CD8-positive, alpha-beta memory T cell (primary cell): ENCODE measurements at places on chromosomes 5 and 9.

DNA sequence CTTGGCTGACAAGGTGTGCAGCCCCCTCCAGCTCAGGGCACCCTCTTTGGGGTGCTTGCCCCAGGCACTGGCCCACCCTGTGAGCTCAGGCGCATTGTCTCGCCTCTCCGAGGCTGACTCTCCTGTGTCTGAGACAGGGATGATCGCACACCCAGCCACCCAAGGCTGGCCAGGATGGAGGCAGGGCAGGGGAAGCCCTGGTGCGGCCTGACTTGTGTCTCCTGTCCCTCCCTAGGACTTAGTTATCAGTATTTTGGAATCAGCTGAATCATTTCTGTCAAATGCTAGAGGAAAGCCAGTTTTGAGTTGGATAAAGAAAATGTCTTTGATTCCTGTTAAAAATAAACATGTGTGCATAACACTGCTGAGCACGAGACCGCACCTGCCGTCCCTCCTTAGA lies 2.5 kb upstream of the DBH start:
- DNase-seq: no peak

GRCh38 chr5:179805529-179806249 lies 977 bp downstream of the MGAT4B start:
- DNase-seq: no peak

GRCh38 chr5:123124859-123125595 lies 36.0 kb downstream of the PRDM6 start:
- DNase-seq: no peak

DNA sequence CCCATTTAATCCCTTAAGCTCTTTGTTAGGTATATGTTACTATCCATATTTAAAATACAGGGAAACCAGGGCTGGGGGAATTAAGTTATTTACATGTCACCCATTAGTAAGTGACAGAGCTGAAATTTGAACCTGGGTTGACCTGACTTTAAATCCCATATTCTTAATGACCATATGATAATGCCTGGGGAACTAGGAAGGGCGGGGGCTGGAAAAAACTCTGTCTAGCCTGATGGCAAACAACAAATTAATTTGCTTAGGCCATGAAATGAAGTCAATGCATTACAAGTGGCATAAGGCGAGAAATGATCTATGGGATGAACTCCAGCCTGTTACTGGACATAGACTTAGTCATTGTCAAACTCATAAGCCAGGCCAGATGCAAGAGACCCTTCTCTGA lies 325.7 kb upstream of the WWC1 start:
- no peak for DNase-seq

DNA sequence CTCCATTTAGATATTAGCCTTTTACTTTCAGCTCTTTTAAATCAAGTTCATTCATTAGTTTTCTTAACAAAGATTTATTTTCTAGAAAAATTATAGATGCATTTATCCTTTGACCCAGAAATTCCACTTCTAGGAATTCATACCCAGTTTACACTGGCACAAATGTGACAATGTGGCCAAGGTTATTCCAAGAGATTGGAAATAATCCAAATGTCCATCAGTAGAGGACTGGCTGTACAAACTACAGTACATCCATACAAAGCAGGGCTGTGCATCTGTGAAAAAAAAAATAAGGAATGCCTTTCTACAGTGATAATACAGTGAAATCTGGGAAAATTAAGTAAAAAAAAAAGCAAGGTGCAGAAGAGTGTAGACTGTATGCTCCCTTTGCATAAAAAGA lies 149.2 kb downstream of the GABBR2 start:
- DNase-seq: no peak

- no peak for DNase-seq
Measured at GRCh38 chr5:141963701-141964100, 5.2 kb upstream of the RNF14 start.

- no peak for DNase-seq
Measured at GRCh38 chr9:34332076-34332964, 3.0 kb downstream of the NUDT2 start.

DNA sequence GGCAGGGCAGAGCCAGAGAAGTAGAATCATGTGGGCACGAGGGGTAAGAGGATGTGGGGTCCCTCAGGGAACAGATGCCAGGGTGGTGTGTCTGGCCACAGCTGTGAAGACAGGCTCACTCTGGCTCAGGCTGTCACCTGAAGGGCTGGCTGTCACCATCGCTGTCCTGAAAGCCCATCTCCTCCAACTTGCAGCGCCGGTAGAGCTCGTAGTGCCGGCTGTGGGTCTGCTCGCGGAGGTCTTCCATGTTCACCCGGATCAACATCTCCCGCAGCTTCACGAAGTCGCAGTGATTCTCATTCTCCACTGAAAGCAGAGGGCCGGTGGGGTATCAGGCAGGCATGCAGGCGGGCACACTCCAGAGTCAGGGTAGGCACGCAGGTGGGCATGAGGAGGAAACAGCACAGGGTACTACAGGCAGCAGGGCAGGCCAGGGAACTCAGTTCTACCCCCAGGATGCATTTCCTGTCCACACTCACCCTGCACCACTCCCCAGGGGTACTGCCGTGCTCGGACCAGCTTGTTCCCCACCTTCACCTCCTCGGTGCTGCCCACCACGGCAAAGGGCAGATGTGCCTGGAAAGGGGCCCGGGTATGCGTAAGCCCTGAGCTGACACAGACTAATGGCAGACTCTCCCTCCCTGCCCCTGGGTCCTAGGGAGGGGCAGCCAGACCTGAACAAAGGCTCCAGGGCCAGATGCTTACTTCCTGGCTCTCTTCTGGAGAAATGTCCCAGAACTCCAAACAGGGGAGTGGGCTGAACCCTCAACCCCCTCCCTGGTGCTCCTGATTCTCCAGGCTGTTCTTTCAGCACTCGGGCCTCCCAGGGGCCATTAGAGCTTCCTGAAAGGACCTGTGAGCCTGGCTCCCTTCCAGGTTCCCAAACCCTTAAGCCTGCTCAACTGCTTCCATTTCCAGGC lies 14.4 kb downstream of the CCNI2 start:
- no peak for DNase-seq

GRCh38 chr5:135880801-135881200 lies 14.8 kb downstream of the IL9 start:
- DNase-seq: no peak

DNA sequence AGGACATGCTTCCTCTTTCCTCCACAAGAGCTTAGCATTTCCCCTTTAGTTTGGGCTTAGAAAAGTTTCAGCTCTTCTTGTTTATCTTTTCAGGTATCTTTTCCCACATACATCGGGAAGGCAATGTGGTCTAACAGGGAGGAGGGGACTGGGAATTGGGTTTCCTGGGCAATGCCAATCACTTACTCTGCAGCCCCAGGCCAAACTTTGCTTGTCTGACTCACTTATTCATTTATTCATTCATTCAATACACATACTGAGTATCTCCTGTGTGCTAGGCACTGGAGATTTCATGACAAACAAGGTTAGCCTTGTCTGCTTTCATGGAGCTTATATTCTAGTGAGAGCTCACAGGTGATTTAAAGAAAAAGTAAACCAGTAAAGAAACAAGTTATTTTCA lies 10.7 kb upstream of the POU4F3 start:
- DNase-seq: no peak

DNA sequence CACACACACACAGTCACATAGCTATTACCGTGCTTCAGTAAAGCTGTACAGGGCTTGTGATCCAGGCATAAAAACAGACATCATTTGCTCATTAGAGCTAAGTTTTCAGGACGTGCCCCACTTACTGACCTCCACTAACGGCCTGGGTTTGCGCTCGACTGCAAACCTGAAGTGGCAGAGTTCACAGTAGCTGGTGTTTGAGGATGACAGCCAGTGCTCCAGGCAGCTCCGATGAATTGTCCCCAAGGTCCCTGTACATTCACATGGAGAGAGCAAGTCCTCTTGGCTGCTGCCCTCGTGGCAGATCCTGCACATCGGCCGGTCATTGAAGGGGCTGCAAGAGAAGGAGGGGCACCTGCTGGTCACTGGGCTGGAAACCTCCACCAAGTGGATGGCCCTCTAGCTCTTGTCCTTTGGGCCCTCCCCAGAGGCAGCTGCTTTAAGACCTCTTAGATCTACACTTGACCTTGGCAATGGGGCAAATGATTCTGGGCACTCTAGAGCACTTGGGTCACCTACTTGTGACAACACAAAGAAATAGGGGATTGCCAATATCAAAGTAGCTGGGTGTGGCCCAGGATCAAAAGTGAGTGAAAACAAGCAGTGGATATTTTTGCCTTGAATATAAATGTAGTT lies 115.4 kb downstream of the MARCHF3 start:
- no peak for DNase-seq

GRCh38 chr5:34563931-34564709 lies 92.0 kb upstream of the RAI14 start:
- no peak for DNase-seq

- DNase-seq: no peak
Measured at GRCh38 chr9:23081377-23081776, 634.8 kb downstream of the DMRTA1 start.

DNA sequence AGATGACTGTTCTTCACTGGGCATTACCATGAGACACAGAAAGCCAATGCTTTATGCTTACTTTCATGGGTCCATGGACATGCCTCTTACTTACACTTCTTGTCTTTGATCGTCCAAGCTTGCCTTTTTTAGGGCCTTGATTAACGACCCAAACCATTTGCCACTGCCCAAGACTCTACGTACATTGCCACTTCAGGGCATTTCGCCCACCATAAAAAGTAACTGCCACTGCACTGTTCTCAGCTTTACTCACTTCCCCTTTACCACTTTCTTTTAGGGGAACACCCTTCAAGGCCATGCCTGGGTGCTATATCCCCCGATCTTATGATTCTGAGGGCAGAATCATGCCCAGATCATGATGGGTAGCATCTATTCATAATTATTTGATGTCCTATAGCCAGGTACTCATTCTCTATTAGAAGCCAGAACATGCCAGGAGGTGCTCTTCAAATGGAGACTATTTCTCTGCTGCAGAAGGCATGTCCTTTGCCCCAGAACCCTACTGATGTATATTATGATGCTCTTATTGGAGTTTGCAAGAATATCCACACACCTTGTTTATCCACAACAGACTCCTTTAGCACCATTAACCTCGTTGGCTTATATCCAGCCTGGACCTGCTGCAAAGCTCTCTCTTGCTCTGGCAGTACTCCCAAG lies 64.1 kb upstream of the RAD23B start:
- DNase-seq: no peak

- DNase-seq: no peak
Measured at GRCh38 chr5:170135796-170136490, 30.2 kb downstream of the FOXI1 start.

DNA sequence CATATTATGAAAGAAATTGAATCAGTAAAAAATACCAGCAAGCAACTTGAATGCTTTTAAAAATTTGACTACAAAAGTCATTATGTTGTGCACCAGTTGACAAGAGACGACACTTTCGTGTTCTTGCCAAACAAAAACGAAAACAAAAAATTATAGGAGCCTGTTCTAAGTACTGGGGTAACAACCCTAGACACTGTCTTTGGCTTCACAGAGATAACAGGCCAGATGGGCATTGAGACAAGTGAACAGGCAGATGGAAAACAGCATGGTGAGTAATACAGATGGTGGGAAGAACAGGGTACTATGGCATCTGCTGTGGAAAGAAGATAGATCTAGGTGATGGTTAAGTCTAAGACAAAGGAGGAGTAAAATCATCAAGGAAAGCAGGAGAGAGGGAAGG lies 99.0 kb downstream of the CDH12 start:
- no peak for DNase-seq
